ENCODE measurements at places on chromosomes 7 and 10.

GRCh38 chr10:2279711-2280110 lies 542.4 kb upstream of the ADARB2 start:
- DNase-seq, result no peak

DNA sequence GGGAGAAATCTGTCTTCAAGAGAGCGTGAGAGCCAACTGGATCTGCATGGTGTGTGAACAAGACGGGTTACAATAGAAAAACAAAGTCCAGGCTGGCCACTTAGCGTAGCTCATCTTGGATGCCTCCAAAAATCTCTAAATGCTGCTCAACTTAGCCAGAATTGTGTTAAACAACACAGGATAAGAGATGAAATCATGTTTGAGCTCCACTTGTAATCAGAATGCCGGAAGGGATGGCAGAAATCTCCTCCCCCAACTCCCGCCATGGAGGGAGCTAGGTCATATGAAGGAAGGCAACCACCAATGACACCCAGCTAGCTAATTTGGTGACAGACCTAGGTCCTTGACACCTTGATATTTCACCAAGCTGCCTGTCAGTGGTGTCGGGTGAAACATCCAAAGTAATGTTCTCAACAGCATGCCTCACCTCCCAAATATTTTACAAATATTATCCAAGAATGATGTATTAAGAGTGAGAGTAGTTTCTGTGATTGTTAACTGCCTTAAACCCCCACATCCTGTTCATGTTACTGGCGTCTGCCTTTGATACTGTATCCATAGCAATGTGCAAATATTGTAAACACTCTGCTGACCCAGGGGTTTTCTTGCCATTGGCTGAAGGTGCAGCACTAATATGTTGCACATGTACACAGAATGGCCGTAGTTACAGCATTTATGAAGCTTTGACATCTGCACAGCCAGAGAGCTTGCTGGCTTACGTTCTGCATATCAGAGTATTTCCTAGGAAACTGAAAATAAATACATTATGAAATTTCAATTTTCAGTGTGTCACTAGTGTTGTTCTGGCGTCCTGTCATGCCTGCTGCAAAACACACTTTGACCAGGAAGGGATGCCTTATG lies 25.8 kb downstream of the TMEM254 start:
- no peak for DNase-seq

- DNase-seq, result no peak
Observed at GRCh38 chr10:127916826-127917225, 9.9 kb downstream of the PTPRE start.

DNA sequence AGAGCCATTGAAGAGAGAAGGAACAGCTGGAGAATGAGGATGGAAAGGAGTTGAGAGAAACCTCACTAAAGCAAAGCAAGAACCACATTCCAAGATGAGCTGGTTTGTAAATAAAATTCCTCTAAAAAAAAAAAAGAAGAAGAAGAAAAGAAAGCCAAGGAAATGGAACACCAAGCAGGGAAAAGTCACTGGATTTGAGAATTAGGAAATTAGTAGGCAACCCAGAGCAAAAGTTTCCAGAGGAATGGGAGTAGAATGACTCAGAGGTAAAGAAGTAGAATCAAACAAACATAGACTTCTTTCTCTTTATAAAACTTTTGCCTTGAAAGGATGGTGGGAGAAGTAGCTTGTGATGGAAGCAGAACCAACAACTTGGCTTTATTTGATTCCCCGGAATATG lies 3.9 kb downstream of the CH25H start:
- DNase-seq, result no peak

GRCh38 chr7:83996879-83997278 lies 197.7 kb downstream of the SEMA3A start:
- DNase-seq, result no peak

- no peak for DNase-seq
Observed at GRCh38 chr10:127040756-127041155, 135.5 kb downstream of the DOCK1 start.

DNA sequence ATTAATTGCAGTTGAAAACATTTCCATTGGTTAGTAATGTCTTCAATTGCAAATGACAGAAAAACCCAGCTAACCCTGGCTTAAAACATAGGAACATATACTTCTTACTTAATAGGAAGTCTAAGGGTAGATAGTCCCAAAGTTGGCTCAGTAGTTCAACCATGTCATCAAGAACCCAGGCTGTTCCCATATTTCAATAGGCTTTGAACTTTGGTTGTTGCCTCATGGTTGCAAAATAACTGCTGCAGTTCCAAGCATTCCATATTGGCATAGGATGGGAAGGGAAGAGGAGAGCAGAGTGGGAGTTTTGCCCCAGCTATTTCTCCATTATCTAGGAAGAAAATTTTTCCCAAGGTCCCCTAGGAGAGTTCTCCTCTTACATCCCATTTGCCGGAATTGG lies 81.4 kb upstream of the EEPD1 start:
- DNase-seq, result no peak

GRCh38 chr10:34081948-34082347 lies 733.1 kb downstream of the PARD3 start:
- DNase-seq, result no peak

DNA sequence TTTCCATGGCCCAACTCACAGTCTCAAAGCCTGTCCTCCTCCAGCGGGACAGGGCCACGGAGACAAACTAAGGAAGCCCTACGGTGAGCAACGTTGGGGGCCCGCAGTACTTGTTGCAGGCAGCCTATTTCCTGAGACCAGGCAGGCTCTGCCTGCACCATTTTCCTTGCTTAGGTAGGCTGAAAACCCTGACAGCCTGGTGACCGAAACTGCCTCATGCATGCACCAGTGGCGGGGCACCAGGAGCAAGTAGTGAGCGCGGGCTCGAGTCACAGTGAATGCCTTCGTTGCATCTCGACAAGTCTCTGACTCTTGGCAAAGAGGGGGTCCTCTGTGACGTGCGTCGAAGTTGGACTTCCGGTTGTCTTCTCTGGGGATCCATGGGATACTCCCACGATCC lies 23.3 kb upstream of the ZNF273 start:
- peak; percentile 37 for DNase-seq
